ENCODE measurements at places on chromosomes 2 and 18. TPM values are rescaled to one million over a fixed set of nuclear protein-coding genes. Genes with fewer than 3 reads are reported as not detected.
A peak's percentile ranks its signal among the peaks of the same experiment; 100 is the strongest.

- peak; percentile 67 for DNase-seq
Observed at GRCh38 chr2:103161456-103162289, 399.8 kb downstream of the TMEM182 start.

INHBB gene
- total RNA-seq = not detected

DNA sequence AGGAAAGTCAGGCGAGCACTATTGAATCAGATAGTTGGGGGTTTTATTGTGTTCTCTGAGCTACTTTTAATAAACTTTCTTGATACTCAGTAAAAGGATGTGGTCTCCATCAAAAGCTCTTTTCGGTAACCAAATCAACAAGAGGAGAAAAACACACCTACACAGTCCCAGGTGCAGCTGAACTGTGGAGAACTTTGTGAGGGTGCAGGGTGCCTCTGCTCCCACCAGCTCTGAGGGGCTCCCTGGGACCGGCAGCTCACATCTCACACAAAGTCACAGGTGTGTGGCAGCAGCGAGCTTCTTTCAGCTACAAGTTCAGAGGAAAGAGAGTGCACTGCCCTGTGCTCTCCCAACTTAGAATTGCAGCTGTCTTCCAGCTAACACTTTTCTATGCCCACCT lies 650.4 kb downstream of the RNF144A start:
- DNase-seq = no peak

POTEI gene
- total RNA-seq = 0.08 TPM

DNA sequence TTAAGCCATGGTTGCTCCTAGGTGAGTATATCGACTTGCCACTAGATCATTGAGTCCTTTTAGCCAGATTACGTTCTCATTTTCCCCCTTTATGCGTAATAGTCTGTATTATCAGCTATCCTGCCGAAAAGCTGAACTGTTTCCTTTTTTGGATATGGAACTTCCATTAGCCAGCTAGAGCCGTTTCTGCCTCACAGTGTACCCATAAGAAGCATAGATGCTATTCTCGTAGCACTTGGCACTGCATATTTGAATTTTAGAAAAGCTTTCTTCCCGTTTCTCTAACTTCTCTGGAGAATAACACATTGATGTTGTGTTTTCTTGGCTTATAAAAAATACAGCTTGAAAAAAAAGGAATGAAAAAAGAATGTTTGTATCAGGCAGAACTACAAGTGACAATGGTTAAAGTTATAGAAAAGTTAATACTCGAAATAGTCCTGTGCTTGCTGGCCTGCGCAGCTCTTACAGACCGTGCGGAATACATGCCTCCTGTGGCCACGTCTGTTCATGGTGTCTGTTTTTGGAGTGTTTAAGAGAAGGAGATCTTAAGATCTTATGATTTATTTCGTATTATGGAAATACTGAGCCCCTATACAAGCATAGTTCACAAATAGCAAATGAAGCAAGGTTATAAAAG lies 710 bp downstream of the DUSP19 start:
- DNase-seq = no peak

DNA sequence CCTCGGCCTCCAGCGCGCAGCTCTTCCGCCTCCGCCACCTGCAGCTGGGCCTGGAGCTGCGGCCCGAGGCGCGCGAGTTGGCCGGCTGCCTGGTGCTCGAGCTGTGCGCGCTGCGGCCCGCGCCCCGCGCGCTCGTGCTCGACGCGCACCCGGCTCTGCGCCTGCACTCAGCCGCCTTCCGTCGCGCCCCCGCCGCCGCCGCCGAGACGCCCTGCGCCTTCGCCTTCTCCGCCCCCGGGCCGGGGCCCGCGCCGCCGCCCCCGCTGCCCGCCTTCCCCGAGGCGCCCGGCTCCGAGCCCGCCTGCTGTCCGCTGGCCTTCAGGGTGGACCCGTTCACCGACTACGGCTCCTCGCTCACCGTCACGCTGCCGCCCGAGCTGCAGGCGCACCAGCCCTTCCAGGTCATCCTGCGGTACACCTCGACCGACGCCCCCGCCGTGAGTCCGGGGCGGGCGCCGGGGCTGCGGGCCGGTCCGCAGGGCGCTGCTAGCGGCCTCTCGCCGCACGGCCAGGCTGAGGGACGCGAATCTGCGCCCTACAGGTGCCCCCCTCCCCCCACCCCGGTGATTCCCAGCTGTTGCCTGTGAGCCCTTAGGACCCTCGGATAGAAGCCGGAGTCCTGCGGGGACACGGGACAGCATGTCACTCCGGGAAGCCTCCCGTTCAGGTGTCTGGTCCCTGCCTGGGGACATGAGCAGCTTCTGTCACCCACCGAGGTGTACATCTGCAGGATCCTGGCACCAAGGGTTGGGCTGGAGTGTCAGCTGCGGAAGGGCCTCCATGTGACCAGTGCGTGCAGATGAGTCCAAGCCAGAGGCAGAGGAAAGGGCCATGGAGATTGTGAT lies 616 bp downstream of the RNPEPL1 start:
- peak; percentile 63 for DNase-seq

GNLY gene
- not detected for total RNA-seq

RAD51AP2 gene
- not detected for total RNA-seq

GRCh38 chr2:54274781-54275242 lies 18.8 kb upstream of the TSPYL6 start:
- no peak for DNase-seq

- peak; percentile 5 for DNase-seq
Observed at GRCh38 chr2:234146087-234146826, 95.8 kb downstream of the SPP2 start.

HOXD12 gene
- not detected for total RNA-seq

GRCh38 chr18:62399276-62399675 lies 74.2 kb downstream of the TNFRSF11A start:
- no peak for DNase-seq

PAX8 gene
- total RNA-seq = 3.4 TPM

GRCh38 chr18:79681484-79682387 lies 2.1 kb downstream of the CTDP1 start:
- DNase-seq = peak; percentile 28

GRCh38 chr2:132538331-132538855 lies 121.8 kb downstream of the GPR39 start:
- no peak for DNase-seq

Data from HT-29 (cell line).